ENCODE measurements at places on chromosomes 2 and 18.

GRCh38 chr2:102083393-102083703, 59.2 kb upstream of the IL1R1 start:
- no peak for DNase-seq

DNA sequence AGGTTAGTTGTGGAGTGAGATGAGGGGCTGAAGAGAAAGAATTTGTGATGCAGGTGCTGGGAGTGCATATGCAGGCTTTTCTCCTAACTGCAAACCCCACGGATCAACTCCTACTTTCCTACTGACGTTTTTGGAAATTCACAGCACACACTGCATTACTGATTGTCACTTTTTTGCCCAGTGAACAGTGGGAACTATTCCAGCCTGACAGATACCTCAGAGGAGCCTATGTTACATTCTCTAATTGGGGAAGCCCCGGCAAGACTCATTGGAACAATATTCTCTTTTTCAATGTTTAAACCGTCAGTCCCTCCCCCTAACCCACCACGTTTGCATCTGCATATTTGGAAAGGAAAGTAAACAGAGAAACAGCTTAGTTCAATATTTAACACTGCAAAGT, 126.2 kb downstream of the DPP4 start:
- DNase-seq: no peak

GRCh38 chr2:71498261-71498701, 44.9 kb downstream of the DYSF start:
- DNase-seq: no peak

DNA sequence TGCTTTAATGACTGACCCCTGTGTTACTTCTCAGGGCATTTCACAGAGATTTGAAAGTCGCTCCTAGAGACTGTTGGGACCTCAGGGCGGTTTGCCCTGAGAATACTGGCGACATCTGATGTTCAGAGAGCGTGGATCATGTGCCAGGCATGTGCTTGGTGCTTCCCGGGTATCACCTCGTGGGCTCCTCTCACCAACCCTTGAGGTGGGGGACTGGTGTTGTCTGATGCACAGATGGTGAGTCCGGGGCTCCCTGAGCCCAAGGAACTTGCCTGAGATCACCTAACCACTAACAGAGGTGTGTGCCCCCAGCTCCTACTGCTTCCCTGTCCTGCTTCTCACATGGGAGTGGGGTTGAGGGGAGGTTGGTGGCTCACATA, 16.2 kb downstream of the ATOH8 start:
- no peak for DNase-seq

GRCh38 chr2:206766057-206766930, 888 bp downstream of the FASTKD2 start:
- no peak for DNase-seq

DNA sequence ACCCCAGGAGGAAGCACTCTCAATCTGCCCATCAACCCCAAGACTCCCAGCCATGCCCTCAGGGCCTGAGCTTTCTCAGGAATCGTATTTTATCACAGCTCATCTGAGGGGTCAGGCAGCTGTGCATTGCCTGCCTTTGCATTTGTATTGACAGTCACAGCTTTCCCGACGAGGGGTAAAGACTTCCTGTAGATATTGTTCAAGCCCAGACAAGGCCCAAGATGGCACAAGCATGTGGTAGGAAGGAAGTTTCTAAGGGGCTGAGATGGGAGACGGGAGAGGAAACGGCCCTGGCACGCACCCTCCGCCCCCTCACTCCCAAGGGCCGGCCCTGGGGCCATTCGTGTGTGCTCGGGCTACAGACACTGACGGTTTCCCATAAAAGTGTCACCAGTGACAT, 34.2 kb upstream of the PRLH start:
- no peak for DNase-seq

DNA sequence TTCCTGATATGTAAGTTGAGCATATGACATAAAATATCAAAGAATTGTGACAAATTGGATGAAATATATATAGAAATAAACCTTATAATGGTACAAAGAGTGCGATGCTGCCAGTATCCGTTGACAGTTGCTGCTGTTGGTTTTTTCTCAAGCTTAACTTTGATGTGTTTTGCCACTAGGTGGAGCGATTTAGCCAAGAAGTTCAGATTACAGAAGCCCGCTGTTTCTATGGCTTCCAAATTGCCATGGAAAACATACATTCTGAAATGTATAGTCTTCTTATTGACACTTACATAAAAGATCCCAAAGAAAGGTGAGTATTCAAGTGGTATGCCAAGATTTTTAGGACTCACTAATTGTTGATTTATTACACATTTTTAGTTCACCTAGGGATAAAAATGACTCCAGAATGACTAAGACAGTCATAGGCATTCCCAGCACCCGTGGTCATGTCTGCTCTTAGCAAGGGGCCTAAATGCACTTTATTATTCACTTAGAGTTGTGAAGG, 2.1 kb downstream of the RRM2 start:
- peak; percentile 73 for DNase-seq

- no peak for DNase-seq
Observed at GRCh38 chr2:149924028-149924427, 336.5 kb upstream of the MMADHC start.

- no peak for DNase-seq
Observed at GRCh38 chr2:20544153-20544747, 97.4 kb downstream of the RHOB start.

- DNase-seq: no peak
Observed at GRCh38 chr2:29255004-29255403, 139.8 kb downstream of the CLIP4 start.

GRCh38 chr2:225415792-225416191, 16.3 kb downstream of the NYAP2 start:
- no peak for DNase-seq
